MCF 10A (cell line): ENCODE measurements at places on chromosomes 2 and 18. TPM values are rescaled to one million over a fixed set of nuclear protein-coding genes. Genes with fewer than 3 reads are reported as not detected.

GRCh38 chr18:71371951-71372605 lies 1083.2 kb downstream of the SOCS6 start:
- DNase-seq, result no peak

- no peak for DNase-seq
These were observed 15.4 kb downstream of the PDK1 start for GRCh38 chr2:172571245-172571644.

- no peak for DNase-seq
These were observed 87.2 kb downstream of the UXS1 start for GRCh38 chr2:106106622-106107508.

- no peak for DNase-seq
These were observed 762.4 kb downstream of the LRRTM4 start for GRCh38 chr2:76759634-76760366.

GRCh38 chr2:165239230-165239629 lies at the start of gene SCN2A:
Gene SCN2A, plus strand, starts transcription at chr2:165239414. Its CDS starts 56,410 bp downstream, at chr2:165295824.
- DNase-seq, result peak; percentile 60

Gene INPP4A
- 20.8 and 21.5 TPM in 2 replicates for total RNA-seq

Gene FSIP2
- 0.12 and 0.20 TPM in 2 replicates for total RNA-seq

Gene ALPG
- total RNA-seq, result not detected in 2 replicates

Gene SLC16A14
- total RNA-seq, result 0.56 and 1.8 TPM in 2 replicates

Gene CRYBA2
- total RNA-seq, result not detected in 2 replicates
